CD4-positive, alpha-beta T cell treated with Interleukin-4 for 1 hour (primary cell): ENCODE measurements at places on chromosomes 3 and 15.

DNA sequence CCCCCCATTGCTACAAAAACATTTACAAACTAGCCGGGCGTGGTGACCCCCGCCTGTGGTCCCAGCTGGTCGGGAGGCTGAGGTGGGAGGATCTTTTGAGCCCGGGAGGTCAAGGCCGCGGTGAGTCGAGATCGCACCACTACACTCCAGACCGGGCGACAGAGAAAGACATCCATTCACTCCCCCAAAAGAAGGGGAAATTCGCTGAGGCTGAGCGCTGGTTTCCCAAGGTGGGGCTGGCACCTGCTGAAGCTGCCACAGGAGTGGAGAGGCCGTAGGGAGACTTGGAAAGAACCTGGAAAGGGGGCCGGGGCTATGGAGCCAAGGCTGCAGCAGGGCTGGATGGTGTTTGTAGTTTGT, 732 bp upstream of the CRTC3 start:
- DNase-seq, result no peak

GRCh38 chr3:49518016-49518415, 36.3 kb upstream of the BSN start:
- DNase-seq, result no peak

- DNase-seq, result no peak
Observed at GRCh38 chr15:83845230-83845629, 191.3 kb downstream of the ADAMTSL3 start.

DNA sequence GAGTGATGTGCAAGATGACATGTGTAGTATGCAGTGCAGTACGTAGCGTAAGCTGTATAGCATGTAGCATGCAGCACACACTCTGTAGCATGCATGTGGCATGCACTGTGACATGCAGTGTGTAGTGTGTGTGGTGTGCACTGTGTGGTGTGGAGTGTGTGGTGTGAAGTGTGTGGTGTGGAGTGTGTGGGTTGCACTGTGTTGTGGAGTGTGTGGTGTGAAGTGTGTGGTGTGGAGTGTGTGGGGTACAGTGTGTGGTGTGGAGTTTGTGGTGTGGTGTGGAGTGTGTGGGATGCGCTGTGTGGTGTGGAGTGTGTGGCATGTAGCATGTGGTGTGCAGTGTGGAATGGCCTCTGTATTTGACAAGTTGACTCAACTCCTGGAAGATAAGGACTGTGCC, 39.2 kb downstream of the ROPN1B start:
- no peak for DNase-seq
